Central memory CD4-positive, alpha-beta T cell (primary cell): ENCODE measurements at places on chromosomes 1 and 21.

DNA sequence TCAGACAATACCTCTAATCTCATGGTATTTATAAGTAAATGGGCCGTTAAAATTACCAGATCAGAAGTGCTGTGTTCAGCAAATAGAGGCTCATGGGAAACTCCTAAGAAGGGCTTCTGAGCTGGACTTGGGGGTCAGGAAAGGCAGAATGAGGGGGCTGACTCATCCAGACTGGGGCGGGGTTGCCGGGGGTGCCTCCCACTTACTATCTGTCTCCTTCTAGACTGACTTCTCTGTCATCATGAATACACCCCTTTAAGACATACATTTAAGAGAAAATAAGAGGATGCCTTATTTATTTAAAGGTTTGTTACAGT, 96.0 kb upstream of the ERRFI1 start:
- DNase-seq, result no peak

- DNase-seq, result no peak
Measured at GRCh38 chr1:152309955-152310354, 15.1 kb downstream of the FLG start.

DNA sequence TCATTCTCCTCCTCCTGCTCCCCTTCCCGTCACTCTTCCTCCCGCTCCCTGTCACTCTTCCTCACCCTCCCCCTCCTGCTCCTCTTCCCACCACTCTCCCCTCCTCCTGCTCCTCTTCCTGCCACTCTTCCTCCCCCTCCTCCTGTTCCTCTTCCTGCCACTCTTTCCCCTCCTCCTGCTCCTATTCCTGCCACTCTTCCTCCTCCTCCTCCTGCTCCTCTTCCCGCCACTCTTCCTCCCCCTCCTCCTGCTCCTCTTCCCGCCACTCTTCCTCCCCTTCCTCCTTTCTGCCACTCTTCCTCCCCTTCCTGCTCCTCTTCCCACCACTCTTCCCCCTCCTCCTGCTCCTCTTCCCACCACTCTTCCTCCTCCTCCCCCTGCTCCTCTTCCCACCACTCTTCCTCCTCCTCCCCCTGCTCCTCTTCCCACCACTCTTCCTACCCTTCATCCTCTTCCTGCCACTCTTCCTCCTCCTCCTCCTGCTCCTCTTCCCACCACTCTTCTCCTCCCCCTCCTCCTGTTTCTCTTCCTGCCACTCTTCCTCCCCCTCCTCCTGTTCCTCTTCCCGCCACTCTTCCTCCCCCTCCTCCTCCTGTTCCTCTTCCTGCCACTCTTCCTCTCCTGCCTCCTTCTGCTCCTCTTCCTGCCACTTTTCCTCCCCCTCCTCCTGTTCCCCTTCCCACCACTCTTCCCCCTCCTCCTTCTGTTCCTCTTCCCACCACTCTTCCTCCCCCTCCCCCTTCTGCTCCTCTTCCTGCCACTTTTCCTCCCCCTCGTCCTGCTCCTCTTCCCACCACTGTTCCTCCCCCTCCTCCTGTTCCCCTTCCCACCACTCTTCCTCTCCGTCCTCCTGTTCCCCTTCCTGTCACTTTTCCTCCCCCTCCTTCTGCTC, 28.7 kb upstream of the ARTN start:
- DNase-seq, result no peak

DNA sequence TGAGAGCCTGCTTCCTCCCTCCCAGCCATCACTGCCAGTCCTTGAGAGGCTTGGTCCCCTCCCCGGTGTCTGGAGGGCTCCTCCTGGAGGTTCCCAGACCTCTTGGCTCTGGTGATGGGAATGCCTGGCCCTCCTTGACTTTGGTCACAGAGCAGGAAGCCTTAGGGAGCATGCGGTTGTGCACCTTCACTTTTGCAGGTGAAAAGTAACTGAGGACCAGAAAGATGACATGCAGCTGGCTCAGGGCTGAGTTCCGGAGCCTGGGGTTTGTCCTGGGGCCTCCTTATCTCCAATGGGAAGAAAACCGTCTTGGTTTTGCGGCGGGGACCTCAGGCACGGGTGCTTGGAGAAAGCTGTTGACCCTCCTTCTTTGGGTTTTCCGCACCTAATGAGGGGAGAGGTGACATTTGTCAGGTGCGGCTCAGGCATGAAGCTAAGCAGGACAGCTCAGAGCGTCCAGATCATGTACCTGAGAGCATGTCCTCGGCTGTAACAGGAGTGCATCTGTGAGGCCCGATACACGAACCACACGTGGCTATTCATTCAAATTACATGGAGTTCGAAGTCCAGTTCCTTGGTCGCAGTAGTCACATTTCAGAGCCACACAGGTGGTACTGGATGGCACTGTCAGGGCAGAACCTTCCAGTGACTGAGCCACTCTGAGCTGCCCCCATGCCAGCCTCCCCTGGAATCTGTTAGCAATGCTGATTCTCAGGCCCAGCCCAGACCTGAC, 608 bp upstream of the MX2 start:
- DNase-seq, result no peak

DNA sequence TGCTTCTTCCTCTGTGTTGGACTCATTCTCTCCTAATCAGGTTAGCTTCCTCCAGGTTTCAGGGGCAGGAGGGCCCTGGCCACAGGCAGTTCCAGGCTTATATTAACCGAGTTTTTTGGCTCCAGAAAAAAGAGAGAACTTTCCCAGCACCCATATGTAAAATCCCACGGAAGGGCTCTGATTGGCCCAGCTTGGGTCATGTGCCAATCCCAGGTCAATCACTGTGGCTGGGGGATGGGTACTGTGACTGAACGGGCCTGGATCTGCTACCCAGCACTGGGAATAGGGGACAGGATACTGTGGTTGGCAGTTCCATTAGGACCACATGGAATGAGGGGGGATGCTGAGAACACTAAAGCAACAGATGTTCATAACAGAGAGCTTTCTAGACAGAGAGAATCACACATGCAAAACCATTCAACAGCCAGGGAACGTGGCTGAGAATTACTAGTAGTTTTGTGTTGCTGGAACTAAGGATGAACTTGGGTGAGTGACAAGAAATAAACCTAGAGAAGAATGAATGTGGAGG, 51.1 kb upstream of the NEK2 start:
- DNase-seq, result no peak

- DNase-seq, result no peak
Measured at GRCh38 chr1:201454608-201455007, 14.4 kb downstream of the PHLDA3 start.

GRCh38 chr1:209150114-209150513, 433.4 kb upstream of the CAMK1G start:
- no peak for DNase-seq

DNA sequence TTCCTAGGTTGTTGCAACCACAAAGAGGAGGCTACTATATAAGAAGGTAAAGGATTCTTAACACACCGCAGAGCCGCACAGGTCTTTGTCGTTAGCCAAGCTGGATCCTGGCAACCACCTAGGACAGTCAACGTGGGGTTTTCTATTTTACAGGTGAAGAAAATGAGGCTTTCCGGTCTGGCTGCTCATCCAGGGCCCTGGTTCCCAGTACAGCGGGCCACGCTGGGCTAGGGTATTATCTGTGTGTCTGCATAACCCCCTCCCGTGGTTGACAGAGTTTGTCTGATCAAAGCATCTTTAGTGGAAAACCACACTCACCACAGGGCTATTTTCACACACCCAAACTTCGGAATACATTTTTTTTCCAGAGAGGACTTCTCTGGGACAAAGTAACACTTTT, 39.0 kb upstream of the PDE9A start:
- DNase-seq, result peak; percentile 70
